ENCODE measurements at places on chromosomes 1 and 21.

GRCh38 chr1:230301822-230302221 lies 124.3 kb downstream of the PGBD5 start:
- no peak for DNase-seq

DNA sequence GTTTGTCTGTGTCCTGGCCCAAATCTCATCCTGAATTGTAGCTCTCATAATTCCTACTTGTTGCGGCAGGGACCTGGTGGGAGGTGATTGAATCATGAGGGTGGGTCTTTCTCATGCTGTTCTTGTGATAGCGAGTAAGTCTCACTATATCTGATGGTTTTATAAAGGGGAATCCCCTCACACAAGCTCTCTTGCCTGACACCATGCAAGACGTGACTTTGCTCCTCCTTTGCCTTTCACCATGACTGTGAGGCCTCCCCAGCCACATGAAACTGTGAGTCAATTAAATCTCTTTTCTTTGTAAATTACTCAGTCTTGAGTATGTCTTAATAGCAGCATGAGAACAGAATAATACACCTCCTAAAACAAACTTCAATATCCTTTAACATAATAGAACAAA lies 1065.6 kb downstream of the PLA2G4A start:
- DNase-seq, result no peak

GRCh38 chr1:161261261-161262235 lies 3.0 kb downstream of the PCP4L1 start:
- DNase-seq, result no peak

DNA sequence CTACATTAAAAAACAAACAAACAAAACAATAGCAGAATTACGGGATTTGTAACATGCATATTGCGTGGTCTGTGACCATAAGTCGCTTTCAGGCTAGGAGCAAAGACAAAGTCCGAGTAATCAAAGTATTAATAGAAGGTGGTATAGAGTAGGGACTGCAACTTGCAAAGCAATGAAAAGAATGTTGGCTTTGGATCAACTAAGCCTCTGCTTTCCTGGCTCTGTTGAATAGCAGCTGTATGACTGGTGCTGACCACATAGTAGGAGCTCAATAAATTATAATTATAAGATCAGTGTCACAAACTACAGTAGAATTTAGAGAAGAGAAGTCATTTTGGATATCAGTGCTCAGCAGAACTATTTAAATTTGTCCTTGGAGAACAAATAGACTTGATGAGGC lies 586.4 kb downstream of the DPYD start:
- peak; percentile 78 for DNase-seq

- DNase-seq, result no peak
These were observed 234.6 kb upstream of the IRF2BP2 start for GRCh38 chr1:234844479-234845031.

Measured in fibroblast of mammary gland (primary cell).